ENCODE measurements at places on chromosomes 13 and 19.
A peak's percentile ranks its signal among the peaks of the same experiment; 100 is the strongest.

- DNase-seq, result no peak
Observed at GRCh38 chr19:48152551-48152950, 17.6 kb downstream of the LIG1 start.

- DNase-seq, result no peak
Observed at GRCh38 chr19:15551293-15552004, 43.1 kb downstream of the CYP4F22 start.

- no peak for DNase-seq
Observed at GRCh38 chr13:106499113-106499512, 36.3 kb downstream of the EFNB2 start.

- no peak for DNase-seq
Observed at GRCh38 chr13:51325837-51326236, 13.7 kb upstream of the SERPINE3 start.

DNA sequence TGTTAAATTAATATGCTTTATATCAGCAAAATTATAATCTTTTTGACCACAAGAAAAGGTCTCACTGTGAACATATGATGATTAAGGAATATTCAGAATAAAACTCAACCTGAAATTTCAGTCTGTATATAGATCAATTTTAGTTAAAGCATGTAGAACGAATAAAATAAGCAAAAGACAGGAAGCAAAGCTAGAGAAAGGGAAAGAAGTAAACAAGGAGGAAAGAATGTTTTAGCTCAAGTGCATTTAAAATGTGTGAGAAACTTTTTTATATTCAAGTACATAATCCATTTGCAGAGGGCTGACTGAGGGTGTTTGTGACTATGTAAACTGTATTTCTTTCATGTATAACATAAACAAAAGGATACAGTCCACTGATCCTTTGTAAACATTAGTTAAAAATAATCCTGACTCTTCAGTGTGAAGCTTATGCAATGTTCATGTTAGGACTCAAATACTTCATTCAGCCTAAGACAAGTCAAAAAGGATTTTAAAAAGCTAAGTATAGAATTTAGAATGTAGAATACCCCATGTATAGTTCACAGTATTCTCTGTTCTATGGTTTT is 472.1 kb downstream of the DIAPH3 start:
- no peak for DNase-seq

- DNase-seq, result no peak
Observed at GRCh38 chr13:40595693-40596092, 70.7 kb downstream of the FOXO1 start.

DNA sequence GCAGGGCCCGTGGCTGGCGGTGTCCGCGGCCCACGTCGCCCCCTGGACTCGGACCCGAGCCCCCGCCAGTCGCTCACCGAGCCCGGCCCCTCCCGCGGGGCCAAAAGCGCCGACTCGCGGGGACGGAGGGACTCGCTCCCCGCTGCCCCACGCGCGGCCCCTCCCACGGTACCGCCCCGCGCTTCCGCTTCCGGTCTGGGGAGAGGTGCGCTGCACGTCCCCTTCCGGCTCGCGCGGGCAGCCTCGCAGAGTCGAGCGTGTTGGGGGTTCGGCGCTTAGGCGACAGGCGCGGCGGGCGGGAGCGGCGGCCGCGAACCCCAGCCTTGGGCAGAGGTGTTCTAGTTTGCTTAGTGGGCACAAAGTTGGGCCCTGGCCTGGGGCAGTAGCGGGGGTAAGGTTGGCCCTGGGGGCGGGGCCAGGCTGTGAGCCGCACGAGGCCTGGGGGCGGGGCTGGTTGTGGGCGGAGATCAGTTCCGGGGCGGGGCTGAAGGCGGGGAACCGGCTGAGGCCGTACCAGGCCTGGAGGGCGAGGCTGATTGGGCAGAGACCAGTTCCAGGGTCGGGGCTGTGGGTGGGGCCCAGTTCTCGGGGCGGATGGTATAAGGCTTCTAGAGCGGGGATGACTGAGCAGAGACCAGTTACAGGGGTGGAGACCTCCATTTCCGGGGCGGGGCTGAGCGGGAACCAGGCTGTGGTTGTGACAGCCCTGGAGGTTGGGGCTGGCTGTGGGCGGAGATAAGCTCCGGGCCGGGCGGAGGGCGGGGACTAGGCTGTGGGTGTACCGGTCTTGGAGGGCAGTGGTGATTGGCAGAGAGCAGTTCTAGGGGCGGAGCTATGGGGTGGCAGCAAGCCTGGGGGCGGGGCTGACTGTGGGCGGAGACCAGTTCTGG is at the start of the genes MBD3L1 and ZNF558:
MBD3L1 (plus strand) TSS at position 246 of the 890 bp plus-strand sequence. CDS start 10,302 bp downstream, outside the sequence.
ZNF558 (minus strand) TSS at position 173 of the 890 bp plus-strand sequence. CDS start 9,645 bp downstream, outside the sequence.
- peak; percentile 88 for DNase-seq

GRCh38 chr19:518598-519231 is 11.4 kb downstream of the TPGS1 start:
- DNase-seq, result no peak
